Suppressor macrophage (primary cell): ENCODE measurements at places on chromosomes 4 and X.

GRCh38 chr4:35734381-35735098 lies 509.8 kb downstream of the ARAP2 start:
- no peak for DNase-seq

DNA sequence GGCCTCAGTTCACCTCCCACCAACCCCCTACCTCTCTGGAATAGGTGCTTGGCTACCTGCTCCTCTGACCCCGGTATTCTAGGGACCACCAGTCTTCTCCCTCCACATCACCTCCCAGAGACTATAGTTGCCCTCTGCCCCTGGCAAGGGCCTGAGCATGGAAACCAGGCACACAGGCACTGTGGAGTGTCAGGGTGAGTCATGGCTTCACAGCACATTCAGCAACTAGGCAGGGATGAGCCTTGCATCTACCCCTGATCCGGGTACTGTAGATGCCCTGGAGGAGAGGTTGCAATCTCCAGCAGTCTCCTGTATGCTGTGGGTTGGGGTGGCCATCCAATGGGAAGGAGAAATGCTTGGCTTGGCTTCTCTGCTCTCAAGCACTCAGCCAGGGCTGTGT lies 472.7 kb downstream of the IDS start:
- DNase-seq, result no peak

DNA sequence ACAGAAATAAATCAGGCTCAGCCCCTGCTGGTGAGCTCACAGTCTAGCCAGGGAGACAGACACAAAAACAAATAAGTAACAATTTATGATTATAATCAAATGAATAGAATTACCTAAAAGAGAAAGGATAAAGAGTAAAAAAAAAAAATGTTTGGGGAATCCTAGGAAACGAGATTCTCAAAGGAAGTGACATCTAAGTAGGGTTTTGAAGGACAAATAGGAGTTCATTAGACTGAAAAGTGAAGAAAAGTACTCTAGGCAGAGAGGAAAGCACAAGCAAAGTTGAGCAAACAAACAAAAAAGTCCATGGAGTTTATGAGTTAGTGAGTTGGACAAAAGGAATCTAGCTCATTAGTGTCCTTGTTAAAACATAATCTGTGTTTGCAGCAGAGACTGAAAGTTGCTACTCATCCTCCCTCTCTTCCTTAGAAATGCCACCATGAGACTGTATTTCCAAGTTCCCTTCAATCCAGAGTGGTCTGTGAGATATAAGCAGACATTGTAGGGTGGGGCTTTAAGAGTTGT lies 145.6 kb downstream of the SPATA18 start:
- DNase-seq, result no peak

DNA sequence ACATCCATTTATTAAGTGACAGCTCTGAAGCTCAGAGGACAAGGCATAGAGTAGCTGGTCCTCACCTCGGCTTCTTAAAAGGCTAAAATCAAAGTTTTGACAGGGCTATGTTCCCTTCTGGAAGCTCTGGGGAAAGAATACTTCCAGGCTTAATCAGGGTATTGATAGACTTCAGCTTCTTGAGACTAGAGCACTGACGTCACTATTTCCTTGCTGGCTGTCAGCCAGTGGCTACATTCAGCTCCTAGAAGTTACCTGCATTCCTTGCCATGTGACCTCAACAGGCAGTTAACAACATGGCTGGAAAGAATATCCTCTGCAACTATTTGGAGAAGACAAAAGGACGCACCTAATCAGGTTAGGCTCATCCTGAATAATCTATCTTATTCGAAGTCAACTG lies 1144.8 kb downstream of the ADGRL3 start:
- DNase-seq, result no peak

- no peak for DNase-seq
Measured at GRCh38 chr4:112402098-112402497, 104.9 kb downstream of the ALPK1 start.

DNA sequence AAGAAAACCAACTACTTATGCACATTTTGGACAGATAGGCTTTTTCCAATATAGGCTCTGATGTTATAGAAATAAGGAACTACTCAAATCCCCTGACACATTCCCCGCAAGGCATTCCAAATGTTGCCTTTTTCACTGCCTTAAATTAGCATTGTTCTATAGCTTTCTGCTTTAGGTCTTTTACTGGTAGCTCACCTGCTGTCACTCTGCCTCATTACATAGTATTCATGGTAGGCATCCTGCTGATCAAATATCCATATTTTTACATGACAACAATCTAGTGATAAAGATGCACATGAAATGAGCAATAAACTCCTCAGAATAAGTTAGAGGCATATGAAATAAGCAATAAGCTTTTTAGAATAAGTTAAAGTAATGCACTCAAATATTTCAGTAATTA lies 542.7 kb downstream of the FAM133A start:
- DNase-seq, result no peak
